Myocyte (in vitro differentiated cells): ENCODE measurements at places on chromosomes 5 and 9. TPM values are rescaled to one million over a fixed set of nuclear protein-coding genes. Genes with fewer than 3 reads are reported as not detected.

- DNase-seq, result peak; percentile 5
Measured at GRCh38 chr9:108103046-108103693, 613.6 kb upstream of the KLF4 start.

- DNase-seq, result no peak
Measured at GRCh38 chr5:173858670-173859407, 29.3 kb upstream of the CPEB4 start.

DNA sequence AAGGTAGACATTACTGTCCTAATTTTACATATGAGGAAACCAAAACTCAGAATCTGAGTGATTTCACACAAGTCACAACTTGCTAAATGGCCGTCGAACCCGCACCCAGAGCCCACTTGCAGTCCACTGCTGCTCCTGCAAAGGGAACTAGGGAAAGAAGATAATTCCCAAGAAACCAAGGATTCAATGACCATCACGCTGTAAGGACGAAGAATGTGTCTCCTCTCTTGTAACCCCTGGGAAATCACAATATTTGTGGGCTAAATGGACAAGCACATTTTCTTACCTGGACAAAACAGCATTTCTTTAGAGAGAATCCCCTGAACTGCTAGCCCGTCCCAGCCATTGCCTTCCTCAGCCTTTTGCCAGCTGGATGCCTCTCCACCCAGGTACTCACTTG, 2.4 kb downstream of the RPS14 start:
- DNase-seq, result no peak

GRCh38 chr9:36503172-36504088, 69.3 kb upstream of the MELK start:
- DNase-seq, result no peak

DNA sequence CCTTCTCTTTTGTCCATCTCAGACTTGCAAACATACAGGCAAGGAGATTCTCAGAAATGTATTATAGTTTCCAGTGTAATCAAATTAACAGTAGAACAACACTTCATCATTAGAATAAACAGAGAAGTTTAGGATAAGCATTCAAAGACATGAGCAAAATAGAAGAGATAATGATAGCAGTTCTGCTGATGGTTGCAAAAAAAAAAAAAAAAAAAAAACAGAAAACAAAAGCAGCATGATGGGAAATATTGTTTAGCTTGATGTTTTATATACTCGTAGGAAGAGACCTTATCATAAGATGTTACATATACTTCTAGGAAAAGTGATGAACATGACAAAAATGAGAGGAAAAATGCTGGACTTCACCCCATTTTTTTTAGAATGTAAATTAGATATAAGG, 1356.2 kb downstream of the MAT2B start:
- DNase-seq, result no peak

- peak; percentile 44 for DNase-seq
Measured at GRCh38 chr5:154962494-154962893, 21.6 kb downstream of the MRPL22 start.

The NMUR2 gene
- not detected in 2 replicates for total RNA-seq

- no peak for DNase-seq
Measured at GRCh38 chr9:89771205-89771604, 166.4 kb downstream of the GADD45G start.

GRCh38 chr5:34977934-34978613, 48.7 kb downstream of the DNAJC21 start:
- DNase-seq, result no peak

- DNase-seq, result no peak
Measured at GRCh38 chr9:121780177-121781040, 129.0 kb downstream of the DAB2IP start.

The SLCO4C1 gene
- total RNA-seq, result 0.05 and 0.29 TPM in 2 replicates
